ENCODE measurements at places on chromosomes 16 and 17.

DNA sequence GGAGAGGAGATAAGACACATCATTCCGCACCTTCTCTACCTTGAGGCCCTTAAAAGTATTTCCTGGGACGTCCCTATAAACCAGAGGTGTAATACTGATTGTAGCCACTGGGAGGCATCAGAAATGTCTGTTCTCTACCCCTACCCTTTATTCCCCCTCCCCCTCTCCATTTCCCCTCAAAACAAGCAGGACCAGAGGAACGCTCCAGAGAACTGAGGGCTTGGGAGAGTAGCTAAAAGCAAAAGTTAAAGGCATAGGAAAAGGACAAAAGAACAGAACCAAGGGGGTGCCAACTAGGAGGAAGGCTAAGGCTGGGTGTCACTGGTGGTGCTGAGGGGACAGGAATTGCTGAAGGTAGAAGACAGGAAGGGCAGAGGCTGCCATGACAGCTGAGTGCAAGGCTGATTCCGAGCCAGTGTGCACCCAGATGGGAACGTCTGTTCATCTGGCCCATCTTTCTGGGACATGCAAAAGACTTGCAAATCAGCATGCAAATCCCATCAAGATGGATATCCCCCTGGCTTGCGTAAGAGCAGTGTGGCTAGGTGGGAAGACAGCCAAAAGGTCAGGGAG, 6.7 kb downstream of the CAMTA2 start:
- DNase-seq = peak; percentile 85

- DNase-seq = peak; percentile 98
These were observed 13.2 kb upstream of the KLHDC4 start for GRCh38 chr16:87778830-87779579.

- DNase-seq = no peak
These were observed 34.4 kb upstream of the SLC5A10 start for GRCh38 chr17:18917506-18918032.

- no peak for DNase-seq
These were observed 131.2 kb downstream of the HS3ST3B1 start for GRCh38 chr17:14432079-14432478.

DNA sequence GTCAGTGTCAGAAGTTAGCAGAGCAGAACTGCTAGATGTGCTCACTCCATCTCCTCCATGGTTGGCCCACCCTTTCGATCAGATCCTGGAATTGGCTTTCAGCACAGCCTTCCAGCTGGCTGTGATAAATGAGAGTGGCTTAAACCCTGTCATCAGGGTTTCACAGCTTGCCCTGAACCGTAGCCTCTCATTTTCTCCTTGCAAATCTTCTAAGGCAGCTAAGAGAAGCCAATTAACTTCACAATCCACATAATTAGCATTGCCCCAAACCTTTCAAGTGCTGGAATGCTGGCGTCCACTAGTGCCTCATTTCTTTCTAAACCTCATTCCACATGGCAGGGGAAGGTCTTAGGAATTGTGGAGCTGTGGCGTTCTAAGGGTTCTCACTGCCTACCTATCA, 21.7 kb downstream of the MILR1 start:
- DNase-seq = no peak

DNA sequence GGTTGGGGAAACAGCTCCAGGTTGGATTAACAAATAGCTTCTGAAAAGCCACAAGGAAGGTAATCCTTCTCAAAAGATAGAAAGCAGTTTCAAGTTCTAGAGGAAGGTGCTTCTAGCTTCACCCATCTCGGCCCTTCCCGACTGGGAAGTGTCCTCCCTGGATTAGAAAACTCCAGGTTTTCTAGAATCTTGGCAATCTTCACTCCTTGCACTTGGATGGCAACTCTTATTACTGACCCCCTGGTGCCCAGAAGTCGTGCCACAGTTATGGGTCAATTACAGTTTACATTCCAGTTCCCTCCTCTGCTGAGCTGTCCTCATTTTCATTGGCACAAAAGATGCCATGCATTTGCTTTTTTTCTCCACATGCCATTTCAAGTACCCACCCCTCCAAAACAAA, 65.6 kb downstream of the SMG6 start:
- DNase-seq = no peak

All from OCI-M1 (cell line).